Neural crest cell (in vitro differentiated cells): ENCODE measurements at places on chromosomes 1 and 21. TPM values are rescaled to one million over a fixed set of nuclear protein-coding genes. Genes with fewer than 3 reads are reported as not detected.

DNA sequence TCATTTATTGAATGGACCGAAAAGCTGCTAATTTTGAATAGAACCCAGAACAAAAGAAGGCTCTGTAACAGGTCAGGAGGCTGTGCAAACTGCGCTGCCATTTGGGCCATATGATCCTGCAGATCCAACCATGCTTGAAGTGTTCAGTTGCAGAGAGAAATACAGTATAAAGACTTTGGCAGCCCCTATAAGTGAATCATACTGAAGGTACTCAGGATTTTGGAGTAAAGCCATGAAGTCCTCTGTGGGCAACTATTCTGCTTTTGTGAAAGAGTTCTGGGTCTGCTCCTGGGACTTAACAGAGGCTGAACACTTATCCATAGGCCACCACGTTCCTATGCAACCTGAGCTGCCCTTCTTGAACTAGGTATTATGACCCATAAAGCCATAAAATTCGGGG lies 1613.6 kb upstream of the PRMT6 start:
- no peak for DNase-seq
- no peak overlapping the region for H3K4me3 ChIP-seq
- H3K36me3 ChIP-seq: no peaks in the 10 kb centered on the region
- H3K4me1 ChIP-seq: no peaks in the 10 kb centered on the region
- H3K27me3 ChIP-seq: no peaks in the 10 kb centered on the region
- H3K27ac ChIP-seq: no peak overlapping the region

SLC45A1 gene
- 2.5 TPM in 2 replicates for total RNA-seq

DEPDC1 gene
- 30.3 and 31.6 TPM in 2 replicates for total RNA-seq

GNAT2 gene
- not detected in 2 replicates for total RNA-seq

DNA sequence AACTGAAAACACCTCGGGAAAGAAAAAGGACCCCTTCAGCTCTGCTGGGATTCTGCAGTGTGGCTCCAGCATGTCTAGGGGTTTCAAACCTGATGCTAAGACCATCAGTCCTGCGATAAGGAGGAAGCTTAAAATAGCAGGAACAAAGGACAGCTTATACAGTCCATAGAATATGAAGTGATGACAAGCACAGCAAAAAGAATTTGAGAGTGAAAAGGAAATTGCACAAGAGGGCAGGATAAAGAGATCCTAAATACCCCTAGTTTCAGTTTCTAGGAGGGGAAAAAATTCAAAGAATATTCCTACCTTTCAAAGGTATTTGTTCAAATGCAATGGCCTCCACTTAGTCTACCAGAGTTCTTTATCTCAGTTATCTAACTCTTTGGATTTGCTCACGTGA lies 171.4 kb downstream of the TGFB2 start:
- no peak overlapping the region for H3K27ac ChIP-seq
- peaks cover 4% of the 10 kb centered on the region for H3K36me3 ChIP-seq
- peaks cover 4% of the 10 kb centered on the region for H3K4me1 ChIP-seq
- H3K27me3 ChIP-seq: no peaks in the 10 kb centered on the region
